ENCODE measurements at places on chromosomes 16 and 17.

DNA sequence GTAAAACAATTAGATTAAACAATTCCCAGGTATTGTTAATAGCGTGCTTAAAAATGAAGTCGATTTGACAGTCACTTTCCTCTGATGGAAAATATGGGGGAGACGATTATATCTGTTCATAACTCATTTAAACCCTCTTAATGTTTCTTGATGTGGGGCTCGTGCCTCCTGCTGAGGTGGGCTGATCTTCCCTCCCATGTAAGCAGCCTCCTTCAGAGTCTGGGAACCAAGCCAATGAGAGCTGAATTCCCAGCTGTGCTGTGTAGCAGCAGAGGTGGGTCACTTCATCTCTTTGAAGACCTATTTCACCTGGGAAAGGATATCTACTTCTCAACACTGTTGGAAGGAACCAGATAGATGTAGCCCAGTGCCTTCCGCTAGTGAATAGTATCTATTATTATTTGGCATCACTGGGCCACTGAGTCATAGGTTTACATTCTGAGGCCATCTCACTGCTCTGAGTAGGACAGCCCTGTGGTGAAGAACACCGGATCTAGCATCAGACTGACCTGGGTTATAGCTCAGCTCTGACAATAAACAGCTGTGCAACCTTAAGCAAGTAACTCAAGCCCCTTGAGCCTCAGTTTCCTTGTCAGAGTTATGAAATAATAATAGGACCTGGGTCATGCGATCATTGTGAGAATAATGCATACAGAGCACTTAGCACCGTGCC is 85.3 kb upstream of the C16orf82 start:
- no peak for DNase-seq

GRCh38 chr17:46163929-46164594 is 29.2 kb downstream of the KANSL1 start:
- no peak for DNase-seq

GRCh38 chr16:54418903-54419302 is 132.3 kb upstream of the IRX3 start:
- no peak for DNase-seq

GRCh38 chr17:41377546-41377945 is 4.6 kb downstream of the KRT34 start:
- DNase-seq = no peak

DNA sequence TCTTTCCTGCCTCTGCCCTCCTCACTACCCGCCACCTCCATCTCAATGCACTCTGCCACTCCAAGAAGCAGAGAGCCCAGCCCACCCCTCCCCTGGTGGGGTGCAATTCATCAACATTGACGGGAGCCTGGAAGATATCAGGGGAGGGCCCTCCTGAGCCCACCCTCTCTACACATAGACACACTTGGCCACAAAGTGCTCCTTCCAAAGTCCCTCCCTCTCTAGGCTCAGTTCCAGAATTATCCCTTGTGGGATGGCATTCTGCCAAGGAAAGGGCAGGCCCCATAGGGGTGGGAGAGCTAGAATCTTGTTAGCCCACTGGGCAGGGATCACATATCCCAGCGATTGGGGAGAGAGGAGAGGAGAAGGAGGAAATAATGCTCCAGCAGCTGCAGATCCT is 66.2 kb downstream of the TMEM132E start:
- DNase-seq = no peak

DNA sequence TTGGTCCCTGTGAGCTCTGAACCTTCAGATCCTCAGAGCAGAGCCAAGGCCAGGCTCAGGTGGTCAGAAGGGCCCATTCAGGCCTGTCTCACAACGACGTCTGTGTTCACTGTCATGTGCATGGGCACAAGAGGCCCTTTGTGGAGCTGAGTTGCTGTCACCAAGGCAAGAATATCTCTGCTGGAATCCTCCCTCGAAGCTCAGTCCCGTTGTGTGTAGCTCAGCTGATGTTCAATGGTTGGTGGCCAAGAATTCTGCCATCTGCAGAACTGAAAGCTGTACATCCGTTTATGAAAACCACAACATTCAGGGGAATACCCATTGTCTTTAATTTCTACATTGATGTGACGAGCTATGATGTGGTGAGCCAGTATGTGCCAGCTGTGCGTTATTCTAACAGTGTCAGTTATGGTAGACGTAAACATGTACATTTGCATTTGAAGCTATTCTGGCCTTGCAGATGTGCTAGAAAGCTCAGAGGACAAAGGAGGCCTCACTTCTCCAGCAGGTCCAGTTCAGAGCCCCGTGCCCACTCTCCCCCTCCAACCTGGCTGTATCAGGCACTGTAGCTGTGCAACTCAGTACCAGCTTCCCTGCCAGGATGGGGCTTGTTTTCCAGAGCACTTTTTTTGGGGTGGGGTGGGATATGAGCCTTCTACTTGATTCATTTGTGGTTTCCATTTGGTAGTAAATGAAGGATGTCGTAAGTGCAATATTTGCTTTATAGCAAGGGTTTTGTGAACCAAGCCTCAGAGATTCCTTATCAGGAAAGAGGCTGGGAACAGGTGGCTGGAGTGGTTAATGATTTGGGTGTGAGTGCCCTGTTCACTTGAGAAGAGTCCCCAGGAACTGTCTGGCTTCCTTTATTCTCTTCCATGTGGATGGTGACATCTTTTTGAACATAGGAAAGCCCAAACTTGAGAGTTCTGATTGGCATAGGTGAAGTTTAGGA is 56.1 kb downstream of the B9D1 start:
- no peak for DNase-seq

DNA sequence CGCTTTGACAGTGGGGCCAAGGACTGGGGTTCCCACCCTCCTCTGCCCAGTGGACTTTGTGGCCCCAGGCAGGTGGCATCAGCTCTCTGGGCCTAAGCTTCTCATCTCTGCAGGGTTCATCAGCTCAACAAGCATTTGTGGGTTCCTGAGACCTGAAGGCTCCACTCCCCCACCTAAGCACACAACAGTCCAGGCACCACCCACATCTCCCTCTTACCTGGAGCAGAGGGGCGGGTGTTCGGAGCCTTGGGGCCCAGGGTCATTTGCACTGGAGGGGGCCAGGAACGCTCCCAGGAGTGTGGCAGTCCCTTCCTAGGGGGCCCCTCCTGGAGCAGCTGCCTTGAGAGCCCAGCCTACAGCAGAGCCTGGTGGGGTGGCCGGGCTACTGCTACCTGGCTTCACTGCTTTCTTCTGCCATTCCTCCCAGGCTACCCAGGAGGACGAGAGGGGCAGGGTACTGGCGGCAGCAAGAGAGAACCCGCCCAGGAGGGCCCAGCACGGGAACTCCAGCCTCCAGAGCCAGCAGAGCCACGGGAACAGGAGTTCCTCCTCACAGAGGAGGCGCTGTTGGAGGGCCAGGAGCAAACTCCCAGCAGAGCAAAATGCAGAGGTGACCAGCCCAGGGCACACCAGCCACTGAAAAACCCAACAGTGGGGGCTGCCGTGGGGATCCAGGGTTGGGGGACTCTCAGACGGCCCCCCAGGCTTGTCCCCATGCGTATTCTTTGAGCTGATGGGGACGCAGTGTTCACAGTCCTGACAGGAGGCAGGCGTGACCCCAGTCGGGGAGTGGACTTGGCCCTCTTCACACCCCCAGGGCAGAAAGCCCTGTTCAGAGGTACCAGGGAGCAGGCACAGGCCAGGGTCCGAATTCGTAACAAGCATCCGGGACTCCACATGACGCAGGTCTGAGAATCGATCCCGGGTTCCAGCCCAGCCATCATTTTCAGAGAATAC is 35.1 kb upstream of the SLC38A10 start:
- DNase-seq = no peak

DNA sequence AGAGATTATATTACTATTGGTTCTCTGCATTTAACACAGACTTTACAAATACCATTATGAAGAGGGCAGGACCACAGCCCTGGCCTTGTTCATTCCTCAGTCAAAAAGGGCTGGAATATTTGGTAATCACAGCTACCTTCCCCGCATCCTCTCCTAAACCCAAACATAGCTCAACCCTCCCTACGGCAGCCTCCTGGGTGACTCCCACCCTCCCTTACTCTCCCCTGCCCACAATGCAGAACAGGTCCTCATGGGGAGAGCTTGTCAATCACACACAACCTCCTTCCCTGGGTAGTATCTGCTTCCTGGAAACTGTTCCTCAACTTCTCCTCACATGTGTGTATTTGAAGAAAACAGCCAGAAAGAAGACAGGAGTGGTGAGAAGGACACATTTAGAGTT is 224.2 kb downstream of the C16orf78 start:
- DNase-seq = no peak

DNA sequence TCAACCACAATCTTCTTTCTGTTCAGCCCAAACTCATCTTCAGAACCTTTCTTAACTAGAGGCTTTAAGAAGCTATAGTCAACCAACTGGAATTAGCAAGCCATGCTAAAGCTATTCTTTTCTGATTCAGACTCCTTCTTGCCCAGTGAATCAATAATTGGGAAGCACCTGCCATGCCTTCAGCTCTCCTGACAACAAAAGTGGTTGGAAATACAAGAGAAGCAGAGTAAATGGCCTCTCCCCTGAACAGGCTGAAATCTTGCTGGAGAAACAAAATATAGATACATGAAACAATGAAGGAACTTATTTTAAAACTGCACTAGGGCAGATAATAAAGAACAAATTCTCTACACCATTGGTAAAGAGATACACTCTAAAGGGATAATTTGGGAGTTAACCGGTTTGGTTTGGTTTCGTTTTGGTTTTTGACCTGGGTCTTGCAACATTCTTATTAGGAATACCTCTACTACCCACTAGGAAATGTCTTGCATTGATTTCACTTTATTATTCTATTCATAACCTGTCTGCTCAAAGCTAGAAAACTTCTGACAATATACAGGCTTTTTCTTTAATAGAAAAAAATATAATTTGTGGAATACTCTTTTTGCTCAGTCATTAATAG is 173.6 kb upstream of the DYNLRB2 start:
- no peak for DNase-seq

- no peak for DNase-seq
Observed at GRCh38 chr16:65154321-65154720, 32.5 kb upstream of the CDH11 start.

GRCh38 chr17:58282442-58282841 is 1.7 kb upstream of the MPO start:
- DNase-seq = no peak

GRCh38 chr17:70483624-70484023 is 314.3 kb downstream of the KCNJ2 start:
- DNase-seq = no peak

DNA sequence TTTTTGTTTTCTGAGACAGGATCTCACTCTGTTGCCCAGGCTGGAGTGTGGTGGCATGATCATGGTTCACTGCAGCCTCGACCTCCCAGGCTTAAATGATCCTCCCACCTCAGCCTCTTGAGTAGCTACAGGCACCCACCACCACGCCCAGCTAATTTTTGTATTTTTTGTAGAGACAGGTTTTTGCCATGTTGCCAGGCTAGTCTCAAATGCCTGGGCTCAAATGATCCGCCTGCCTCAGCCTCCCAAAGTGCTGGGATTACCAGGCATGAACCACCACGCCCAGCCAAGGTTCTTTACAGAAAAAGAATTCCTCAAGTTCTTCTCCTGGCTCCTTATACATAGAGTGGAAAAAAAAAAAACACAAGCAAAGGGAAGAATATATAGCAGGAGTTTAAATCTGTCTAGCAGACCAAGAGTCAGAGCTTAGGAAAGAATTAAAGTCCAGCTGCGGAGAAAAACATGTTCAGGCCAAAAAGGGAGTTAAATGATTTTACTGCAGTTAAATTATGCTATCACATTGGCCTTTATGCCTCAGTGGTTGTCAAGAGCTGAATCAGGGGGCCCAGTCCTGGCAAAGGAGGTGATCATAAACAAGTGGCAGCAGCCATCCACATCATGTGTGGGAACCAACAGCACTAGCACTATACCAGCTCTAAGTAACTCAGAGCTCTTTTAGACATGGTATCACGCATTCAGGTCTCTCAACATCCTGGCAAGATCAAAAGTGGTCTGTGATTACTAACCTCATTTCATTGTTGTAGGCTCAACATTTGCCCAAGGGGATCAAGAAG is 39.3 kb downstream of the LIG3 start:
- DNase-seq = no peak

- DNase-seq = no peak
Observed at GRCh38 chr16:27760789-27761176, 210.8 kb downstream of the KATNIP start.

DNA sequence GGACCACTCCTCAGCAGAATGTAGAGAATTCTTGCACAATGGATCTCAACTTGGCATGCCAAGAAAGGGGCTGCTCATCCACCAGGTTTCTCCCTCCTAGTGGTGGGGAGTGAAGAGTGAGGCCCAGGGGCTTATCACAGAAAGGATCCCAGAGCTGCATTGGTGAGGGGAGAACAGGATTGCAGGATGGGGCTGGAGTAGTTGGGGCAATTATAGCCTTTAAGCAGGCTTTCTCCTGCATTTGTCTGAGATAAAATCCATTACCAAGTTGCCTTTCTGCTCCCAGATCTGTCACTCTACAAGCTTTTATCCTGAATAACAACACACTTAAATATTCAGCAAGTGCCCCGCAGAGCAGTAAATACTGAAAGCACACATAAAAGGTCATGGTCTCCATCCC is 130.8 kb upstream of the CES5A start:
- DNase-seq = no peak

GRCh38 chr16:23949630-23950290 is 114.0 kb downstream of the PRKCB start:
- DNase-seq = peak; percentile 29

DNA sequence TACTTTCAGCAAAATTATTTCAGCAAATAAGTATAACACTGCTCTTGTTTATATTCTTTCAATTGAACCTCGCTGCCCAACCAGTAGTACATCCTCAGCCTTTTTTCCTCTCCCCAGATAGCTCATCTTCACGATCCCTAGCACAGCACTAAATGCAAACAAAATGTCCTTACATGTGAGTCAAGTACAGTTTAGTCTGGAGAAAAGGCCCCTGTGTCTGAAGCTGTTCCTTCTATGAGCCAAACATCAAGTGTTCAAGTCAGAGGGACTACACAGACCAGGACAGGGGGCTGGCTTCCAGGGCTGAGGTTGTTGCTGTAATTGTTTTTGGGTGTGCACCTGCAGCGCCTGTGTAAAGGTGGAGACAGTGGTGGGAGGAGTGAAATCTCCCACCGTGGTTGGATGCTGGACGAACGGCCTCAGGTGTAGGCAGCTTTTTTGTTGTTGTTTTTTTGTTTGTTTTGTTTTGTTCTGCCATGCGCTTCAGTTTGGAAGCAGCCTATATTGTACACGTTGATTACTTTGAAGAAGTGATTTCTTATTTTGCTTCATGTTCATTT is 147.1 kb downstream of the PRKCA start:
- no peak for DNase-seq

DNA sequence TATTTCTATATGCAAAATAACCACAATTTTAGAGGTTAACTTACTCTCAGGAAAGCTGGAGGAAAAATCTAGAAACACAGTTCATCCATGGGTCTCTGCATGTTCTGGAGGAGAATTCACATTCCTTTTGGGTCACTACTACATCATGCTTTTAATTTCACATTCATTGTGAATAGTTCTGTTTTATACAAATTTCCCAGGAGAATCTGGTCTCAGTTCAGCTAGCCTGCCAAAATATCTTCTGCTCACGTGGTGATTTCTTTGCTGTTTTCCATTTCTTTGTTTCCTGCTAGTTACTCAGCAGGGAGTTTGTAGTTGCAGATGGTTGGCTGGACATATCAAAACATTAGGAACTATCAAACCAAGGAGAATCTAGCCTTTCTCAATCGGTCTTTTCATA is at the start of gene ABCA9:
ABCA9 (minus strand) TSS at position 106 of the 400 bp plus-strand sequence. CDS start 9,801 bp downstream, outside the sequence.
- no peak for DNase-seq
